ENCODE measurements at places on chromosomes 1 and 21.

DNA sequence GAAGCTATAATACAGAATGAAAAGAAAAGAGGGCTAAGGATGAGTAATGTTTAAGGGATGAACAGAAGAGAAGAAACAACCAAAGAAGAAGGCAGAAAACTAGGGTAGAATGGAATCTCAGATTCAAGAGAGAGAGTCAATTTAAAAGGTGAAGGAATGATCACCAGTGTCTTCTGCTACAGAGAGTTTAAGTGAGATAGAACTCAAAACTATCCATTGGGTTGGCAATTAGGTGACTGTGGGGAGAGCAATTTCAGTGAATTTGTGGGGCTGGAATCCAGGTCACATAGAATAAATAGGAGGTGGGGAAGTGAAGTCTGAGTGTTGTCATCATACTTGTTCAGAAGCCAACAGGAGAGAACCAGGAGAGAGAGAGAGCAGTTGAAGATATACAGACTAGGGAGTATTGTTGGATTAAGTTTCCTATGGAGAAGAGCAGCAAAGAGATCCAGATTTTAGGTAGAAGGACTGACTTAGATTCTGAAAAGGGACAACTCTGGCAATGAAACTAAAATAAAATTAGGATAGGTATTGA lies 19.9 kb downstream of the MACF1 start:
- DNase-seq = no peak

DNA sequence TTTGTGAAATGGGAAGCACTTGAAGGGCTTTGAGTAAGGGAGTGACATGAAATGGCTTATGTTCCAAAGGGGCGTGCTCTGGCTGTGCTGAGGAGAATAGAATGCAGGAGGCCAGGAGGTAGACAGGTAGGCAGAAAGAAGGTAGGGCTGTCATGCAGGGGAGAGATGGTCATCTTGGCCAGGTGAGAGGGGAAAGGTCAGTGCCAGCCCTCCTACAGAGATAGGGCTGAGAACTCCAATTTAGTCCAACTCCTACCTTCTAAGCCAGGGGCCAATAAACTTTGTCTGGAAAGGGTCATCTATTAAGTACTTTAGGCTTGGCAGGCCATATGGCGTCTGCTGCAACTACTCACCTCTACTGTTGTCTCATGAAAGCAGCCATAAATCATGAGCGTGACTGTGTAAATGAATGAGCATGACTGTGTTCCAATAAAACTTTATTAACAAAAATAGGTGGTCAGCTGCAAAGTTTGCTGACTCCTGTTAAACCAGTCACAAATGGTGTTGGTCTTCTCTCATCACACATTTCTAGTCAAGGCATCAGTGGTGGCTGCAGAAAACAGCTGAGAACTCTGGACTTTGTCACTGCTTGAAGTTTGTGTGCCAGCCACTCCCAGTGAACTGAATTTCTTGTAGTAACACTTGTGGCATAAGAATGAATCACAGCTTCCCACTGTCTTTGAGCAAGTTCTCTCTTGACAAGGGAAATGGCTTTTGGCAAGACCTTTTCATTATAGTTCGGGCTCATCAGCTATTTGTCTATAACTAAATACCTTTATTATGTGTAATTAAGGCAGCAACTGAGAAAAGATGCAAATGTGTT lies 32.0 kb upstream of the CD2 start:
- DNase-seq = no peak

DNA sequence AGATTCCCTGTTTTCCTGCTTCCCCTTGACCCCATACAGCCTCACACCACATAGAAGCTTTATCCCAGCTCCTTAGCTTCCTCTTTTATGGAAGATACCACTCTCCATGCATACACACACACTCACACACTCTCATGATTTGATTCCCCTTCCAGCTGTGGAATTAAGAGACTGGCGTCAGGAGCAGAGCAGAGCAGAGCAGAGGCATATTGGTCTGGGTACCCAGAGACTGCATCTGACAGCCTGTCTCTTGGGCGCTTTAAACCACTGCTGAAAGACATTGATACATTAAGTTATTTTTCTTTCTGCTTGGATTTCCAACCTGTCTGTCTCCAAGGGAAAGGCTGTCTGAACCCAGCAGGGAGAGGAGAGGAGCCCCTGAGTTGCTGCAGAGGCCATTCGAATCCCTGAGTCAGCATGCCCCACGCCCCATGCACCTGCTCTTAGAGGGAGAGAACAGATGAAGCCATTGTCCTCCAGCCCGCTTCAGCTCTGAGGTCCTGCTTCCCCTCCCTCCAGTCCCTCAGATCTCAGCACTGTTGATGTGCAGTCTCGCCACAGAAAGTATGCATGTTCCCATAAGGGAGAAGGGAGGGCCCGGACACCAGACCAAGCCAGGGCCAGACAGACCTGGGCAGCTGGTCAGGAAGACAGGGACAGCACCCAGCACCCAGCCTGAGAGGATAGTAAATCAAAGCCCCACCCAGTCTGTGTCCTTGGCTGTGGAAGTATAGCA lies 66.7 kb upstream of the GJB5 start:
- DNase-seq = no peak

GRCh38 chr1:107965110-107965991 lies at the start of gene VAV3:
Gene VAV3, minus strand, starts transcription at chr1:107965180. Its CDS starts 311 bp downstream, at chr1:107964869.
- DNase-seq = peak; percentile 71

DNA sequence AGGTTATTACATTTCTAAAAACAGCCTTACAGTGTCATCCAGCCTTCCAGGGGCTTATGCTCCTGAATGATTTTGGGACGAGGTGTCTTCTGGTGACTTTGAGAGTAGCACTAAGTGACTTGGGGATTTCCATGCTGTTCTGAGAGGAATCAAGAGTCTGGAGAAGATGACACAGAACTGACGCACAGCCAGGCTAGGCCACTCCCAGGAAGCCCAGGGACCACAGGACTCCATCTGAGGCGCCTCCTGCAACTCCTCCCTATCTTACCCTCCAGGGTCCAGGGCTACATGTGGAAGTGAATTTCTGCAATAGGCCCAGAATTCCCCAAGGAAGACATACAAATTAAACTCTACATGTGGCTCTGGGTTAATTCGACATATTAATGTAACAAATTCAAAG lies 92.5 kb downstream of the SLC25A24 start:
- DNase-seq = no peak

DNA sequence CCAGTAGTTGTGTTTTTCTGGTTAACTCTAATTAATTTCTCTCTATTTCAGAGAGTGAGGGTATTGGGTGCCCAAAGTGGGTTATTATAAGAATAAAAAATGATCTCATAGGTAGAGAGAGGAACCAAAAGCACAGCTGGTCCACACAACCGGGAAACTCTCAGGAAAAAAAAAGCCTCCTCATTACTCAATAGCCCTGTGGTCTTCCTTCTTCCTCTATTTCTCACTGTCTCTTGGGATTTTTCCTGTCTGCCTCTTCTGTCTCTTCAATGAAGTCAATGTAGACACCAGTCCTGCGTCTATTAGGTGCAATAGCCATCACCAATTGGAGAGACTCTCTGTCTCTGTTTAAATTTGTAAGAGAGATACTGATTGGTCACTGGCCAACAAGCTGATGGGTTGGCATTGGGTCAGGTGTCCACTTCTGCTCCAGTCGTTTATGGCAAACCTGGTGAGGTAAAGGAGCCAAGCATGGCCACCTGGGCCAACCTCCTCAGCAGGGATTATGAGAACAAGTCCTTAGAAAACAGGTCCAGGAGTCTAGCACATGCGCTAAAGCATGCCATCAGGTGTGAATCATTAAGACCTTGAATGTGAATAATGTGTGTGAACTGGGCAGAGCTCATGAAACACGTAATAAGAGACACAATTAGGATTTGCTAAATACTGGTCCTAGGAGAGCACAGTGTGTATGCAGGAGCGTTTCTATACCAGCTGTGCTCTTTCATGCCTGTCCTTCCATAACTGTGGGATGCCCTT lies 443.0 kb upstream of the RUNX1 start:
- no peak for DNase-seq

DNA sequence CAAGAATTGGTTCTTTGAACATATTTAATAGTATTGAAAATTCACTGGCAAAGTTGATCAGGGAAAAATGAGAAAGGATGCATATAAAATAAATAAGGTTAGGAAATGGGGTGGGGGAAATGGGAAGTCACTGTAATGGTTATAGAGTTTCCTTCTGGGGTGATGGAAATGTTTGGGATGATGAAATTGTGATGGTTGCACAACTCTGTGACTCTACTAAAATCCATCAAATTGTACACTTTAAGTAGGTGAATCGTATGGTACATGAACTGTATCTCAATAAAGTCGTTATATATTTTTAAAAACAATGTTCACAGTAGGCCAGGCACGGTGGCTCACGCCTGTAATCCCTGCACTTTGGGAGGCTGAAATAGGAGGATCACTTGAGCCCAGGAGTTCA lies 56.4 kb upstream of the ZYG11A start:
- no peak for DNase-seq

GRCh38 chr1:178614286-178614685 lies 101.4 kb downstream of the TEX35 start:
- DNase-seq = no peak

GRCh38 chr1:8925406-8925805 lies 20.3 kb upstream of the CA6 start:
- DNase-seq = no peak

GRCh38 chr1:111852261-111852721 lies 96.6 kb downstream of the DDX20 start:
- DNase-seq = no peak

GRCh38 chr1:208068407-208068806 lies 157.5 kb upstream of the CD34 start:
- DNase-seq = no peak

GRCh38 chr1:65527190-65527589 lies 106.7 kb downstream of the LEPR start:
- DNase-seq = no peak

GRCh38 chr1:27010226-27010994 lies 2.2 kb downstream of the TENT5B start:
- no peak for DNase-seq

- DNase-seq = no peak
Measured at GRCh38 chr1:23722652-23723051, 20.6 kb upstream of the ELOA start.

DNA sequence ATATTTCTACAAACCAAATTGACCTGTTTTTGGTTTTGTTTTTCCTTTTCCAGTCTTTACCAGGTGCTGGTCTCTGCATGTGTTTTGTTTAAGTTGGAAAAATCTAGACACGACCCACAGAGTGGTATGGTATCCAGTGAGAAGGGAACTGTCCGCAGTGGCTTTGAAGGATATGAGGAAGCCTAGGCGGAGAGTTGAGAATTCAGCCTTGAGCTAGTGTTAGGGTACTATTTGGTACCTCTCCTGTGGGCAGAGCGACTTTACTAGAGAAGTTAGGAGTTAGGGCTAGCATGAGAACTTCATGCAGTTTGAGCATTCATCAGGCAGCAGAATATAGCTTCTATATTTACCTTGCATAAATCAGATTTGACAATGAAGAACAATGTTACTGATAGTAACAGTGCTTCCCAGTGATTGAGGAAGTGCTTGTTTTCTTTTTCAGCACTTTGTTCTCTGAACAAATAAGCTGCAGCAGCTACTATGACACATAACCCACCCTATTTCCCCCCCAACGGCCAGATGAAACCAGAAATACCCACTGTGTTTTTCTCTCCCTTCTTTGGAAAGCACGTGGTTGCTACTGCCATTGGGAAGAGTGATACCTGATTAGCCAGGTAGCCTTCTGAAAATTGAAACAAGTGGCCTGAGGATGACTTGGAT lies 19.0 kb downstream of the MRPS6 start:
- no peak for DNase-seq

- DNase-seq = no peak
Measured at GRCh38 chr1:209389258-209389657, 194.3 kb upstream of the CAMK1G start.

DNA sequence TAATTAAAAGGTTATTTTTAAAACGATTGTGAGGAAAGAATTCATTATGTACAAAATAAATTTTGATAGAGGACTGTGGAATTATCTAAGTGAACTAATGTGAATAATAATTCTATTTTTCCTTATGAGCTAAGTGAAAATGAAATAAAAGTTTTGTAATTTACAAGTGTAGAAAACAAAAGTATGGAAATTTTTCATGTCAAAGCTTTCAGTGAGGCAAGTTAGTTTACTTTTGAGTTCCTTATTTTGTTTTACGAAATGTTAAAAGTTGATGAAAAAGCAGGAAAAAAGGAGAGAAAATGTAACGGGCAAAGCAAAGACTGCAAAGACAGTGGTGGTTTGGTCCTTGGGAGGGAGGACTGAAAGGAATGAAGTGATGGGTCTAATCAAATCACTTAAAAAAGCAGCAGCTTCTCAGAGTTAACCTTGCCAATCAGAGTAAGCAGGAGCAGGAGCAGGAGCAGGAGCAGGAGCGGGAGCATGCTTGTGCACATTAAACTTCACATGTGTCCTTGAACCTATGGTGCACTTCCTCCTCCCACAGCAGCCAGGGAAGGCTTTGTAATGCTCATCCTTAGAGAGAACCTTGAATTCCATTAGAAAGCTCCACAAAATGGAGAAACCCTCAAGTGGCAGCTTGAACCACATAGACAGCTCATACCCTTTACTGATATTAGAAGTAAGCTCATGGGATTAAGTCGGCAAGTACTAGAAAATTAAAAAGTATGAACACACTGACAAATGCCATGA lies 133.4 kb downstream of the LHX4 start:
- no peak for DNase-seq

DNA sequence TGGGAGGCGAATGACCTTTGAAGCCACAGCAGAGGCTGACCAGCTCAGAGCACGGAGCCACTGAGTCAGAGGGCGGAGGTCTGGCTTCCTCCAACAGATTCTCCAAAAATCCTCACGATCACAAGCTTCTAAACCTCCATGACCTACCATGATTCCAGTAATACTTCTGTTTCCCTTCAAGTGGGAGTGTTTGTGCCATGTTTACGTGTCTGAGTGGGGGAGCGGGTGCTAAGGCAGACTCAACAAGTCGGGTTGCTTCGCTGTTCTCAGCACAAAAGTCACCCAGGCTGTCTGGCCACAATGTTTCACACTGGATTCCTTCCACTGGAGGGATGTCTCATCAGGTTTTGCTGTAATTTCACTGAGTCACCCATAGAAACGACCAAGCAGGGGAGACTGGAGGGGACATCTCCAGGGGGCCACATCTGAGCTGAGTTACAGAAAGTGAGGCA lies 86.2 kb downstream of the SLC66A1 start:
- no peak for DNase-seq

GRCh38 chr1:117586747-117587498 lies 18.9 kb upstream of the TENT5C start:
- no peak for DNase-seq

- peak; percentile 24 for DNase-seq
Measured at GRCh38 chr21:46667741-46668380, 32.4 kb downstream of the PRMT2 start.

- no peak for DNase-seq
Measured at GRCh38 chr1:32507021-32507420, 32.2 kb upstream of the ZBTB8A start.

DNA sequence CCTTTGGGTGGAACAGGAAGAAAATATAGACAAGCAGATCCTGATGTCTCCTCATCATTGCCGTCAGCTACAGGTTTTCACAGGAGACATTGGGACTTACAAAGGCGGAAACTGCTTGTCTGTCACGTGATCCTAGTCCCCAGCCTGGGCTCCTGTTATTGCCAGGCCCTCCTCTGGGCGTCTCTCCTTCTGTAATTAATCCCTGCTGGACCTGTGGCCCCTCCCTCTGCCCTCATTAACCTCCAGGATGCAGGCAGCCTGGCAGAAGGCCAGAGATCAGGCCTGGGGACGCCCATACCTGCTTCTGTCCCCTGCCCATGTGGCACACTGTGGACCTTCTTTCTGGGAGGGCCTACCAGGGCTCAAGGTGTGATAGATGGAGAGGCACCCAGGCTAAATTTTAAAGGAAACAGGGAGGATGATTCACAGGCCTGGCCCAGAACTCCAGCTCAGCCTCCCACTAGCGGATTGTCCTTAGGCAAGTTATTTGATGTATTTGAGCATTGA lies 2.4 kb downstream of the S100A5 start:
- DNase-seq = no peak

- DNase-seq = no peak
Measured at GRCh38 chr1:186574926-186575325, 105.3 kb downstream of the PTGS2 start.

Measured in stimulated activated naive CD8-positive, alpha-beta T cell treated with anti-CD3 and anti-CD28 coated beads, Interleukin-15, amount 100 ng/mL, for 72 hours (primary cell).